ENCODE measurements at places on chromosomes 12 and 14.

GRCh38 chr12:126926023-126926594 is 1340.9 kb upstream of the TMEM132C start:
- no peak for DNase-seq

GRCh38 chr14:105474483-105475268 is at the start of gene CRIP2:
TSS of gene CRIP2 (plus strand) at chr14:105474821. CDS start at chr14:105474863, 42 bp downstream.
- no peak for DNase-seq

- DNase-seq, result no peak
Measured at GRCh38 chr14:64927031-64927430, 12.8 kb downstream of the CHURC1 start.

DNA sequence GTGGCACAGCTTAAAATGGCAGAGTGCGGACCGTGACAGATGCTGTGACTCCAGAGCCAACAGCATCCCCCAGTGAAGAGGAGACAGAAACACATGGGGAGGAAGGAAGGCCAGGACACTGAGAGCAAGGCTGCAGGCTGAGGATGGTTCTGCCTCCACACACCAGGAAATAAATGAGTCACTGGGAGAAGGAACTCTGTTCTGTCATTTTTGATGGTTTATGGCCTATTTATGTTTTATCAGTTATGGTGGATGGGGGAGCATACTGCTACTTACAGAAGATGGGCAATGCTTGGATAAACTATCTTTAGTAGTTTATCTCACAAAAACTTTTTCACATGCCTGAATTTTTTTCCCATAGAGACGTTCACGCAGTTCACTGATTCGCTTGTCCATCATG is 33.8 kb downstream of the ZFYVE21 start:
- no peak for DNase-seq

GRCh38 chr12:53759261-53759660 is 7.5 kb upstream of the CISTR start:
- no peak for DNase-seq
